ENCODE measurements at places on chromosomes 3 and 15.
A peak's percentile ranks its signal among the peaks of the same experiment; 100 is the strongest.

- peak; percentile 88 for DNase-seq
Observed at GRCh38 chr3:172039436-172040077, at the start of gene FNDC3B. Gene FNDC3B (plus strand): TSS chr3:172039578. CDS start chr3:172112480, 72,902 bp downstream.

GRCh38 chr15:74373056-74373650 lies 5.7 kb upstream of the CYP11A1 start:
- DNase-seq, result no peak

DNA sequence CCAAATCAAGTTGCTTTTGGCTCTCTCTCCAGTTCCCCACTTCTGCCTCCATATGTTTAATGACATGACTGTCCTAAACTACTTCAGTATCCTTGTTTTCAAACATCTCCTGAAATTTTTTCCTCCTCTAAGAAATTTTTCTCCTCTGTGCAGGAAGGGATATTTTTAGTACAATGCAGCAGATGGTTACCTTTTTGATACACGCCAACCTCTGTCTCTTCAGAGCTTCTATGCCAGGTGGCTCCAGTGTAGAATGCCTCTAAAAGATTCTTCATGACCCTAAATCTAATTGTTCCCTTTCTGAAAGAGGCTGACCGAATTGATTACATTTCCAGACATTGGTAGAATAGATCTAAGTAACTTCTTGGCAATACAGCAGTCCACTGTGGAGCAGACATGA lies 33.7 kb downstream of the TMOD3 start:
- no peak for DNase-seq

- no peak for DNase-seq
Observed at GRCh38 chr3:192675958-192676649, 51.2 kb downstream of the FGF12 start.

GRCh38 chr3:56725175-56725574 lies 42.1 kb upstream of the TASOR start:
- peak; percentile 41 for DNase-seq

- DNase-seq, result no peak
Observed at GRCh38 chr15:81625896-81626295, 251.9 kb upstream of the TMC3 start.

GRCh38 chr3:136644212-136644611 lies 108.0 kb downstream of the STAG1 start:
- DNase-seq, result no peak

- DNase-seq, result no peak
Observed at GRCh38 chr3:86257955-86258641, 732.9 kb downstream of the VGLL3 start.

- DNase-seq, result no peak
Observed at GRCh38 chr3:135633078-135633477, 332.4 kb upstream of the PPP2R3A start.

DNA sequence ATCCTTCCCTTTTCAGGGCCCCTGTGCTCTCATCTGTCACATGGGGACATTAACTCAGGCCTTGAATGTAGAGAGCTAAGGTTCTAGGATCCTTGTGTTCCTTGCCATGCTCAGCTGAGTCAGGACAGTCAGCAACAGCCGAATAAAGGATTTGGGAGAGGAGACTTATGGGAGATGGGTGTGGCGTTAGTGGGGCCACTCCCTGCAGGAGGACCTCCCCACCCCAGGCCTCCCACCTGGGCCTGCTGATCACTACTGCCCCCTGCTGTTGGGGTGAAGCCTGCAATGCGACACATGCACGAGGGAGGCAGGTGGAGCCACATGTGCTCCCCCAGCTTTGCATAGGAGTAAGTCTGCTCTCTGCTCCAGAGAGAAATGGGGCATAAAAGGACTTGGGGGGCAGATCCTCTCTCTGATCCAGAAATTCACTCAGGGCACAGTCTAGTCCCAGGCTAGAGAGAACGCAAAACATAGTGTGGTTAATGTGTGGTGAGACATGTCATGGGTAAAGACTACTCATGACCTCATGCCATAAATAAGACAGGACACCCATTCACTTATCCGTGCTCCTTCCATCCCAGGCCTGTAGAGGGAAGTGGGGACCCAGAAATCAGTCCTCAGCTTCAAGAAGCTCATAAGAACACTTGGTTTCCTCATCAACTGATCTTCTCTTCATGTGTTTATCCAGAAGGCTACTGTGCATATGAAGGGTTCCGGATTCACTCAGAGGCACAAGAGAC lies 19.4 kb downstream of the RBP1 start:
- no peak for DNase-seq

GRCh38 chr15:27183201-27183600 lies 212.2 kb downstream of the GABRG3 start:
- no peak for DNase-seq

GRCh38 chr15:101481917-101482525 lies 7.5 kb downstream of the PCSK6 start:
- DNase-seq, result no peak

GRCh38 chr3:63986146-63986545 lies 37.1 kb downstream of the PSMD6 start:
- no peak for DNase-seq

DNA sequence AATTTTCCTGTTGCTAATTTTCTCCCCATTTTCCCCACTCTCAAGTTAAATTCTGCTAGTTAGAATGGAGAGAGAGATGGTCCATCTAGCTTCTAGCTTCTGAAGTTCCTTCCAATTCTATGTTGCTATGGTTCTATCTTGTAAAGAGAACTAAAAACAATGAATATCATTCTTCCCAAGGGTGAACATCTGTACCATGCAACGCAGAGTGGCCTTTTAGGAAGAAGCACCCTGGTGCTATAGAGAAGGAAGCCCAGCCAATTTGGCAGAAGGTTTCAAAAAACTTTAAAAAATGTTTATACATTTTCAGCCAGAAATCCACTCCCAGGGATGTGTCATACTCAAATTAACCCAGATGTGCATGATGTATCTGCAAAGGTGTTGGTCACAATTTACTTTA lies 149.1 kb downstream of the SEMA6D start:
- no peak for DNase-seq

DNA sequence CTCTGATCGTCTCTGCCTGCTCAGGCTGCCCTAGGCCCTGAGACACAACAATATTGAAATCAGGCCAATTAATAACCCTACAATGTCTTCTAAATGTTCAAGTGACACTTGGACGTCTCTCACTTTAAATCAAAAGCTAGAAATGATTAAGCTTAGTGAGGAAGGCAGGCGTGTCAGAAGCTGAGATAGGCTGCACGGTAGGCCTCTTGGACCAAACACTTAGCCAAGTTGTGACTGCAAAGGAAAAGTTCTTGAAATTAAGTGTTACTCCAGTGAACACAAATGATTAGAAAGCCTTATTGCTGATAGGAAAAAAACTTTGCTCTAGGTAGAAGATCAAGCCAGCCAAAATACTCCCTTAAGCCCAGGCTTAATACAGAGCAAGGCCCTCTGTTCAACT lies 2.2 kb downstream of the HPS3 start:
- DNase-seq, result no peak

All from activated CD4-positive, alpha-beta T cell treated with anti-CD3 and anti-CD28 coated beads, Interleukin-2, amount 50 U/mL, for 24 hours (primary cell).